ENCODE measurements at places on chromosomes 12 and 14.

- no peak for DNase-seq
Observed at GRCh38 chr12:76103958-76104357, 19.5 kb upstream of the NAP1L1 start.

- no peak for DNase-seq
Observed at GRCh38 chr14:54652188-54652587, 85.3 kb downstream of the SAMD4A start.

GRCh38 chr12:6377667-6377994 is 2.3 kb upstream of the SCNN1A start:
- DNase-seq, result no peak

DNA sequence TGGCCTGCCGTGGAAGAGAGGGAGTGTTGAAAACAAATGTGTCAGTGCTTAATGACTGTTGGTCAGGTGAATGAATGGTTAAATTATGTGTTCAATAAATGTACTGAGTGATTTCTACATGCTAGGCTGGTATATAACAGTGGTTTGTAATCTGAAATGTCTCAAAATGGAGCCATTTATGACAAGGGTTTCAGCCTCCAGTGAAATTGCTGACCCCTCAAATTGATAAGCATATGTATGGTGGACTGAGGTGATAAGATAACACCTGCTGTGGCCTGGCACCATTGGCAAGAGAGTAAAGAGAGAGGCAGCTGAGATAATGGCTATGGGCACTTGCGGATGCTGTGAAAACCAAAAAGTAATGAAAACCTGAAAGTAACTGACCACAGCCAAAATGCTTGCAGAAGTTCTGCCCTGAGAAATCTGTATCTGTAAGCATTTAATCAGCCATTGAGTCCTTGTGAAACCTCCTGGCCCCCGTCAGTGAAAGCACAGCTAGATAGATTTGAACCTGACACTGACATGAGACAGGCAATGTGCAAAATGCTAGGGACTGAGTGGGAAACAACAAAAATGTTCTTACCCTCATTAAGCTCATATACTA is 1.4 kb upstream of the BCAT1 start:
- no peak for DNase-seq

DNA sequence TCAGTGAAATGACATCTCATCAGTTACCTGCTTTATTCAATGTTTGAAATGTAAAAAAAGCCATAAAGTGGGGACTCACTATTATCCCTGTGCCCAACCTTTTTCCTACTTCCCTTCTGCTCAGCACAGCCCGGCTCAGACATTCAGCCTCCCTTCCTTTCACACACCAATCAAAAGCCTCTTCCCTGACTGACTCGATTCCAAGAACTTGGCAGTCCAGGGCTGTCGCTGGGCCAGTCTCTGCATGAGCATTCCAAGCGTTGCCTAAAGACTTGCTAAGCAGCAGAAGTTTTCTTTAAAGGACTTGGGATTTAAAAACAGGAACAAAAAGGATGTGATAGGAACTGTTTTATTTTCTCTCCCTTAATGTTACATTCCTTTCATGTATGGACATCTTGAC is 22.7 kb downstream of the ITPR2 start:
- DNase-seq, result no peak

- DNase-seq, result no peak
Observed at GRCh38 chr14:63045612-63046320, 508 bp upstream of the KCNH5 start.

DNA sequence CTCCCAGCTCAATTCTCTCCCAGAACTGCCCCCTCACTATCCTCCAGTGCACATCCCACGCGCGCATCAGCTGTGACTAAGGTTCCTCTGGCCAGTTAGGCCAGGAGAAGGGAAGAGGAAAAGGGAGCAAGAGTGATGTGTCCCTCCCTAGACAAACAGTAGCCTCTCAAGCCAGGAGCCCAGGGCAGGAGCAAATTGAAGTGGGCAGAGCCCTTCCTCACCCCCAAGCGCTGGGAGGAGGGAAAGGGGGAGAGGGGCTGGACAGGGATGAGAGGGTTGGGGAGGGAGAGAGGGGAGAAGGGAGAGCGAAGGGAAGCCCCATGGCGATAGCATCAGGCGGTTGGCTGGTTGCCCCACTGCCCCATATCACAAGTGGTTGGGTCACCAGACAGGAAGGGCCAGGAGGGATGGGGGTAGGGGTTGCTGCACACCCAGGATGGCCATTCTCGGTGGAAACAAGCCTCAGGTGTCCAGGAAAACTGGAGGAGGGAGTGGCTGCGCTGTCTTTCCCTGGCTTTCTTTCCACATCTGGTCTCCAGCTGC is 1.1 kb downstream of the CD63 start:
- no peak for DNase-seq

DNA sequence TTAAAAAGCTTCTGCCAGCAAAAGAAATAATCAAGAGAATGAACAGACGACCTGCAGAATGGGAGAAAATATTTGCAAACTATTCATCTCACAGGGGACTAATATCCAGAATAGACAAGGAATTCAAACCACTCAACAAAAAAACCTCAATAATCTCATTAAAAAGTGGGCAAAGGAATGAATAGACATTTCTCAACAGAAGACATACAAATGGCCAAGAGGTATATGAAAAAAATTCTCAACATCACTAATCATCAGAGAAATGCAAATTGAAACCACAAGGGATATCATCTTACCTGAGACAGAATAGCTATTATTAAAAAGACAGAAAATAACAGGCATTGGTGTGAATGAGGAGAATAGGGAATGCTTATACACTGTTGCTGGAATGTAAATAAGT is 270.0 kb downstream of the DACT1 start:
- DNase-seq, result no peak

DNA sequence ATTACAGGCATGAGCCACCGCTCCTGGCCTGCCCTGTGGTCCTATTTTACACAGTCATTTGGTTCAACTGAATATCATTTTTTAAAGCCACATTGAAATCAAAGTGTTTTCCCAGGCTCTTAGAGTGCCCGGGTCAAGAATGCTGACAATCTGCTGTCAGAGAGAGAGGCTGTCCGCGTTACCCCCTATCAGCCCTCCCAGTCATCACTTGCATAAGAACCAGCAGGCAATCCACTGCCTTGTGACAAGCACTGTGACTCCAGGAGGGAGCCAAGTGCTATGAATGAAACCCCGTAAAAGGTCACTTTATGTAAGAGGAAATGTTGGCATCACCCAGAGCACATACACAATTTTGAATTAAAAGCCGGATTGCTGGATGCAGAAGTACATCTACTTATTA is 13.5 kb downstream of the PHLDA1 start:
- DNase-seq, result no peak

DNA sequence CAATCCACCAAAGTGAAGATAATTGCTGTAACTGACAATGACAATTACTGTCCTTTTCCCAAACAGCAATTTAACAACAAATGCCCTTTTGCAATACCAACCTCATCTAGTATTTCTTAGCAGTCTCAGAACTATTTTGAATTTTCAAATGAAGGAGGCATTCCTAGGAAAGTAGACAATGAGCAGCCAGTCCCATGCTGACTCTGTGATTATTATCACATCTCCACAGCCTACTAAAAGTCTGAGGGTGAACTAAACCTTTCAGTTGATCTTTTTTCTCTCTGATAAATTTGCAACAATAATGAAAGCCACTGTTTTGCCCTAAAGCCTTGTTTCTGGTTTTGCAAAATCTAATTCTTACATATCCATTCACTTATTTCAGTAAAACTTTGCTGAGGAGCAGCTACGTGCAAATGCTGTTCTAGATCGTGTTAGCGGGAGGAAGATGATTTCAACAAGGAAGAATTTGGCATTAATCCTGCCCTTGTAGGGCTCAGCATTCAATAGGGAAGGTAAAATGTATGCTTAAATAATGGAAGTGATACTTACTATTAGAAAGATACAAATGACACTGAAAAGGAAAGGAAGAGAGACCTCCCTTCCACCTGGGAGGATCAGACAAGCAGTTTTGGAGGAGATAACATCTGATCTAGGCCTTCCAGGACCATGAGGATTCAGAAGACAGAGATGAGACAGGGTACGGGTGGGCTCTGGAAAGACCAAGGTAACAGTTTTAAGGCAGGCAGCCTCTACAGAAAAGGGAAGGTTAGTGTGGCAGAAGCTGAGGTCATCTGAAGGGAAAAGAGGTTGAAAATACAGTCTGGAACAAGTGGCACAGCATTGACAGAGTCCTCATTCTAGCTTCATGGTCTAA is 47.4 kb downstream of the SLC38A1 start:
- no peak for DNase-seq

- no peak for DNase-seq
Observed at GRCh38 chr12:28235015-28235414, 44.8 kb downstream of the CCDC91 start.

- no peak for DNase-seq
Observed at GRCh38 chr12:92445253-92446082, 257.3 kb upstream of the PLEKHG7 start.

DNA sequence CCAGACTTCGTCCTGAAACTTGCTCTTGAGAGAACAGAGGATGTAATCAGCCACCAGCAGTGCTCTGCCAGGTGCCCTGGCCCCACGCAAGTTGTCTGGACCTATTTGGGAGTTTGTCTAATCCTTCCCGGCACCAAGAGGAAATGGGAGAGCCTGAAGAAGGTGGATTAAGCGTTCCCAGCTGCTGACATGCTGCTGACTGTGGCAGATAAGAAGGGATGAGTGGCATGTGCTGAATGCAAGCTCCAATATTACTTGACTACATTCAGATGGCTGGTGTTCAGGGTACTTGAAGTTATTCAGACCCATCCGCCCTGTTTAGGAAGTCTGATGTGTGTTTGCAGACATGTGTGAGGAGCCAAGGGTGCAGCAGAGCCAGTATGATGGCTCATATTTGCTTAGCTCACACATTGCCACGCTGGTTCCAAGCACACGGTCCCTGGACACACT is 440.6 kb upstream of the CCDC196 start:
- DNase-seq, result no peak

DNA sequence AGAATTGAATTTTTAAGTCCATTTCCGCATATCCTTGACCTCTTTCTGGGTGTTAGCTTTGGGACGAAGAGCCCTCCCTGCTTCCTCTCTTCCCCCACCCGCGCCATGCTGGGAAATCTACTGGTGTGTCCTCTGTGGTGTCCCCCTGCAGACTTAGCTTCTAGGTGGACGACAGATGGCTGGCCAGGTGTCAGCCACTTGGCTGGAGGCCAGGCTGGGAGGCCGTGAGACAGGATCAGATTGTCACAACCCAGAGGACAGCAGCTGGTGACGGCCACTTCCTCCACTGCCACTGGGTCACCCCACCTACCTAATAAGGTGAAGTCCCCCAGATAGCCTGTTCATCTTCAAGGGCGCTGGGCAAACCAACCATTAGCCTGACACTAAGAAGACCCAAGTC is 13.3 kb upstream of the DTX1 start:
- DNase-seq, result no peak

DNA sequence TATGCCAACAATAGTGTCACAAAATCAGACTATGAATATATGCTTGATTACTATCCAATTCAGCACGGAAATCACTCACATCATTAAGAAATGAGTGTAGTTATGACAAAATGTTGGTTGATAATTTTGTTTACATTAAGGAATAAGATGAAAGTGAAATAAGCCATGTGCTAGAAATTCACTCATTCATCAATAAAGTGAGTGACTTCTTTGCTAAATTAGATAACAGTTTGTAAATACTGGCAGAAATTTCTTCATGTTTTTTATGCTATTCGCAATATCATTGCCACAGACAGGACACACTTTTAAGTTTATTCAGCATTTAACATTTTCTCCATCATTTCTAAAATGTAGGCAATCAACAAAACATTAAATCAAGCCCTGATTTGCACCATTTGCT is 147.5 kb upstream of the FSCB start:
- DNase-seq, result no peak
